Lung (tissue), 17 donors: ENCODE measurements at places on chromosomes 3 and 15. TPM values are rescaled to one million over a fixed set of nuclear protein-coding genes. Genes with fewer than 3 reads are reported as not detected.

DNA sequence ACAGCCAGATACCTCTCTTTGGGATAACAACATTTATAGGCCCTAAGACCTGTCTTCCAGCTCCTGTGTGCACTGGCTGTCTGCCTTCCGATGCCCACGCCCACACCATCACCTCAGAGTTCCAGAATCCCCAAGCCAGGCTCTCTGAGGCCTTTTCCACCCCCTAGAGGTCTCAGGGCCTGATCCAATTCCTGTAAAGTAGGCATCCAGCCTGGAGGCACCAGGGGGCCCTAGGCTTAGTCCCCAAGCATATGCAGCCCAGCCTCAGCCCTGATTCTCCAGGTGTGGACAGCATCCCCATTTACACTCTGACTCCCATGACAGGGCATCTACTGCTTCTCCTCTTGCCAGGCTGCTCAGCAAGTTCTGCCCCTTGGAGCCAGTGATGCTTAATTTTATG lies 72.7 kb upstream of the CORO2B start:
- no peak for DNase-seq
- H3K36me3 ChIP-seq = no peaks in the 10 kb centered on the region
- H3K27ac ChIP-seq = no peak overlapping the region
- H3K27me3 ChIP-seq = no peaks in the 10 kb centered on the region

CNTN4 gene
- total RNA-seq = 8.9 TPM

- H3K4me3 ChIP-seq = no peak overlapping the region
- no peaks in the 10 kb centered on the region for H3K36me3 ChIP-seq
- no peaks in the 10 kb centered on the region for H3K4me1 ChIP-seq
- DNase-seq = peak; percentile 33
- H3K27ac ChIP-seq = no peak overlapping the region
Measured at GRCh38 chr3:22748453-22749045, 454.6 kb upstream of the UBE2E2 start.

- no peaks in the 10 kb centered on the region for H3K36me3 ChIP-seq
- H3K27me3 ChIP-seq = no peaks in the 10 kb centered on the region
- no peak overlapping the region for H3K27ac ChIP-seq
- peak; percentile 88 for DNase-seq
- no peaks in the 10 kb centered on the region for H3K4me1 ChIP-seq
Measured at GRCh38 chr15:65318870-65319356, 14.4 kb downstream of the RNU5B-1 start.

- H3K4me1 ChIP-seq = no peaks in the 10 kb centered on the region
- DNase-seq = no peak
- no peak overlapping the region for H3K4me3 ChIP-seq
- H3K27me3 ChIP-seq = peaks cover 2% of the 10 kb centered on the region
- no peaks in the 10 kb centered on the region for H3K36me3 ChIP-seq
- no peak overlapping the region for H3K27ac ChIP-seq
Measured at GRCh38 chr3:126199256-126199655, 18.9 kb upstream of the ALDH1L1 start.

DUOX1 gene
- total RNA-seq = 363 TPM

ACTL6A gene
- total RNA-seq = 61.2 TPM

DNA sequence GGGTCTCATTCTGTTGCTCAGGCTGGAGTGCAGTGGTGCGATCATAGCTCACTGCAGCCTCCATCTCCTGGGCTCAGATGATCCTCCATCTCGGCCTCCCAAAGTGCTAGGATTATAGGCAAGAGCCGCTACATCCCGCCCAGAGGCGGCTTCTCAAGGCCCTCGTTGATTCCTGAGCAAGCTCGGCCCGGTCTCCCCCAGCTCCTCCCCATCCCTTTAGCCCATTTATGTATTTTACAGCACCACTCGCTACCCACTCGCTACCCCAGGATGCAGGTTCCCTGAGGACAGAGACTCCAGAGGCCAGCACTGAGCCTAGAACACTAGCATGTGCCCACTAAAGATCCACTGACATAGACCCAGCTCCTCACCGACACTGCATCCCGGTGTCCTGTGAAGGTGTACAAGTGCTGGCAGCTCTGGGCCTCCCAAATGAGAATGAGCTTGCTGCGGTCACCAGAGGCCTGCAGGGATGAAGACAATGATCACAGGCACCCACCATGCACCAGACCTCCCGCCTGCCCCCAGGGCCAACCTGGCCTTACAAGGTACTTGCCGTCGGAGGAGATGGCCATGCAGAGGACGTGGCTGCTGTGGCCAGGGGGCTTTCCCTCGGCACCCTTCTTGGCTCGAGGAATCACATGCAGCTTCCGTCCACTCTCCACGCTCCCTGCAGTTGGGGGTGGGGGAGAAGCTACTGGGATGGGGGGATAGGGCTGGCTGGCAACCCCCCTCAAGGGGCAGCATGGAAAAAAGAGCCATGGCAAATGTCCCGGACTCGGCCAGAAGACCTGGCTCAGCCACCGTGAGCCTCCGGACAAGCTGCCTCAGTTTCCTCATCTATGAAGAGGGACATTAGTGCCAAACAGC lies 5.6 kb downstream of the RRP9 start:
- H3K4me3 ChIP-seq = no peak overlapping the region
- DNase-seq = no peak
- peaks cover 6% of the 10 kb centered on the region for H3K4me1 ChIP-seq
- H3K36me3 ChIP-seq = peaks cover 58% of the 10 kb centered on the region

RBP2 gene
- 1.1 TPM for total RNA-seq

ASB14 gene
- 0.74 TPM for total RNA-seq
